Activated B cell treated with CpG ODN at 0.5 μM for 24 hours (primary cell): ENCODE measurements at places on chromosomes 12 and 14.

- no peak for DNase-seq
These were observed 34.6 kb upstream of the ADGRD1 start for GRCh38 chr12:130919086-130919485.

- no peak for DNase-seq
These were observed 46.6 kb upstream of the TPH2 start for GRCh38 chr12:71892059-71892458.

DNA sequence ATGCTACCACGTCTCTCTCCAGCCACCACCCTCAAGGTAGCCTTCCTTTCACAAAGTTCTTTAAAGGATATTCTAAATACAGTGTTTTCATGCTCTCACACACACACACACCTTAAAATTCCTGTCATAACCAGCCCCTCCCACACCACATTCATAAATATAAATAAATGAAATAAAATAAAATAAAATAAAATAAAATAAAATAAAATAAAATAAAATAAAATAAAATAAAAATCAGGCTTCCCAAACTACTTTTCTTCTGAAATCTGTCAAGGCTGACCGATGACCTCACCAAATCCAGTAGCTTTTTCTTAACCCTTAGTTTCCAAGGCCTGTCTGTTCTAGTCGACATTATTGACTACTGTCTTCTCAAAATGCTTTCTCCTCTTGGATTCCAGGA lies 378.4 kb downstream of the SEC23A start:
- no peak for DNase-seq

DNA sequence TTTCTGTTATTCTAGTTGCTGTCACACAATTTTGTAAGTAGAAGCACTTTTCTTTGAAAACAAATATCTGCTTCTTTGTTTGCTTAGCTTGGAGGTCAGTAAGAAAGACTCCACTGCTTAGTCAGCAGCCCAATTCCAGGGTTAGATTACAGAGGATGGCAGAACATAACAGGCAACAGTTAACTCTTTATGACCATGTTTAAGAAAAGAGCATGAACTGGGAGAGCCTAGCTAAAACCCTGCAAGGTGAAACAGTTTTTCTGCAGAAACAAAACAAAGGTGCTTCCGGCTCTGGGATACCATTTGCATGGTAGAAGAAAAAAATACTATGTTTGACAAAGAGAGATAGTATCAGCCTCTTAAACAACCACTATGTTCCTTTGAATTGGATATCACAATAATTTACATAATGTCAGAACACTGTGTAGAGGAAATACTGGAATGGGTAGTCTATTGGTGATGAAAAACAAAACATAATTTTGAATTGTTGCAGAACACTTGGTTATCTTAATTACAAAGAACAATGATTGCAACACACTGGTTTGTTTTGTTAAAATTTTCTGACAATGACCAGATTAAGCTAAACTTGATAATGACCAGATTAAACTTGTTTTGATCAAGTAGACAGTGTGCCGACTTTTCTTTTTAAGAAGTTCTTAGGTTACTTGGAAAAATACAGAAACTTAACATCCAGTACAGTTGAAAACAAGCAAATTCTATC lies 22.4 kb upstream of the PPM1H start:
- no peak for DNase-seq

DNA sequence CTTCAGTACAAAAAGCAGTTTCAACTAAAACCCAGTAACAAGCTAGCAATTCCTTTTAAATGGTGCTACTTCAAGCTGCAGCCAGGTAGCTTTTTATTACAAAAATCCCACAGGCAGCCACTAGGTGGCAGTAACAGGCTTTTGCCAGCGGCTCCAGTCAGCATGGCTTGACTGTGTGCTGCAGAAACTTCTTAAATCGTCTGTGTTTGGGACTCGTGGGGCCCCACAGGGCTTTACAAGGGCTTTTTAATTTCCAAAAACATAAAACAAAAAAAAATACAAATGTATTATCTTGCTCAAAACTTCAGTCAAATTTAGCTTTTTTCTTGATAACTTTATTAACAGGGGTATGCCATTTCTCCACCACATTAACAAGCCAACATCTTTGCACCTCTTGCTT lies 3.6 kb upstream of the CLEC4E start:
- DNase-seq: no peak

- no peak for DNase-seq
These were observed 209.5 kb downstream of the KCNC2 start for GRCh38 chr12:75000120-75000519.

- no peak for DNase-seq
These were observed 55.9 kb upstream of the AVPR1A start for GRCh38 chr12:63206909-63207308.

DNA sequence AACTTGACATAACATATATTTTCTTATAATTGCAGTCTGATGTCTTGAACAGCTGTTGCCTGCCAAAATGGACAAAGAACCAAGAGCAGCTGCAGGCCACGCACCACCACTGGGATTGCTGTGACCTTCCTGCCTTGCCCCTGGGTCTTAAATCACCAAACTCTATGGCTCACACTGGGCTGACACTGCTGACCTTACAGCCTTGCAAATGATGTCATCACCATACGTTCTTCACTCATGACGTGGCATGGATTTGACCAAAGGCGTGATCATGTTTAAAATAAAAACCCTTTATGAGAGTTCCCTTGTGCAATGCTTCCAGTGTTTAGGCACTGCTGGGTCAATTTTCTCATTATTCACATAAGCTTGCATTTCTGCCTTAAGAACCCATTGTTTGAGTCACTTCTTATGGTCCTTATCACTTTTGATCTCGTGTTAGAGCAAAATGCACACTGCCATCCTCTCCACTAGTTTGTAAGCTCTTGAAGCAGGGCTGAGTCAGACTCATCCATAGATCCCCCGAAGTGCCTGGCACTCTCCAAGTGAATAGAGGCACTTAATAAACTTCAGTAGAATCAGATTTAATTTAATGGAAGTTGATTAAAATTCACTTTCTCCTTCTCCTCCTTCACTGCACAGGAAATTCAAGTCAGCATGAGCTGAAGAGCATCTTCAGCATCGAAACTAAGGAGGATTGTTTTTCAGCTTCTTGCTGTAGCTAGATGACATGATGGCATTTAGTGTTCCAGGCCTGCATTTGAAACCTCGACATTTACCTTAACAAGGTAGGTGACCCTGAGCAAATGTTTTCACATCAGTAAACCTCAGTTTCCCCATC lies 132.4 kb upstream of the PZP start:
- DNase-seq: no peak

DNA sequence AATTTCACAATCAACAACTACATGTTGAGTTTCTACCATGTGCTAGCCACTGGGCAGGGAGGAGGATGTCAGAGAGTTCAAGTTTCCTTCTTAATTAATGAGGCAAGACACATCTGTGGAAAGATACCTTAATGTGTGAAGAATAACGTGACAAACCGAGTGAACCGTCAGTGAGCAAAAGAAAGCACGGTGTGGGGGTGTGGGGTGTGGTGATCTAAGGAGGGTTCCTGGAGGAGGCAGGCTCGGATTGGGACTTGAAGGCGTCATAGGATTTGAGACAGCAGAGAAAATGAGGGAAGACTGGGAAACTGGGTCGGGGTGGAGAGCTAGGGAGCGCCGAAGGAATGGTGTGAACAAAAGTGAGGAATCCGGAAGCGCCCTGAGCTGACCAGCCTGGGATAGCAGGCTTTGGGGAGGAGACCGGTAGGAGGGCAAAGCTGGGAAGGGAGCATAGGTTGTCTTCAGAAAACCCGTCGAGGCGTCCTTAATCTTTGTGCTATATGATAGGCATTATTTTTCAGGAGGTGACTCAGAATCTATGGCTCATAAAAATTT lies 22.3 kb downstream of the GALNT8 start:
- DNase-seq: no peak

DNA sequence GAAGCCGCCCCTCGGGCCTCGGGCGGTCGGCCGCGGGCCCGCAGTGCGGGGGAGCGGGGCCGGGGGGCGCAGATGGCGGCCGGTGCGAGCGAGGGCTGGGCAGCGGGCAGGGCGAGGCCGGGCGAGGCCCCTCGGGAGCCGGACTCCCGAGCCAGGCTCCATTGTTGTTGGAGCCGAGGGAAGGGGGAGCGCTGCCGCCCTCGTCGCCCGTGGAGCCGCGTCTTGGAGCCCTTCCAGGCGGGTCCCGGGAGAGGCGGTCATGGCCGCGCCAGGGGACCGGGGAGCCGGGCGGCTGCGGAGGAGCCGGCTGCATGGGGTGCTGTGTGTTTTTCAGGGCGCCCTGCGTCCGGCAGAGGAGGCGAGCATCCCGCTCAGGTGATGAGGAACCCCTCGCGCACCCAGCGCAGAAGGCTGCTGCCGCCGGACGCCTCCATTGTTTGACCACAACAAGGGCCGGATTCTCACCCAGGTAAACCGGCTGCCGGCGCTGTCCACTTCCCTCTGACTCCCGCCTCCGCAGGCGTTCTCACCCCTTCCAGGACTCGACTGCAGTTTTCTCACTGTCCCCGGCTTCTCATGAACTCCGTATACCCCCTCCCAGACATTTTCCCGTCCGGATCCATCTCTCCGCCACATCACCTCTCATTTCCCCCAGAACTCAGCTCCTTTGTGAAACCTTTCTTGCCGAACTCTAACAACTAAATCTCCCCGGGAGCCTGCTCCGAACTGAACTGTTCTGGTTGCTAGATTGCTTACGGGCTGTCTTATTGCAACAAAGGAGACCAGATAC lies 732 bp downstream of the ZNF664 start:
- DNase-seq: peak; percentile 46

GRCh38 chr14:72590577-72590976 lies 303.3 kb downstream of the DPF3 start:
- no peak for DNase-seq

- DNase-seq: no peak
These were observed 30.8 kb downstream of the RIMBP2 start for GRCh38 chr12:130685250-130685787.

- DNase-seq: peak; percentile 68
These were observed 32.3 kb upstream of the INF2 start for GRCh38 chr14:104657101-104657524.

DNA sequence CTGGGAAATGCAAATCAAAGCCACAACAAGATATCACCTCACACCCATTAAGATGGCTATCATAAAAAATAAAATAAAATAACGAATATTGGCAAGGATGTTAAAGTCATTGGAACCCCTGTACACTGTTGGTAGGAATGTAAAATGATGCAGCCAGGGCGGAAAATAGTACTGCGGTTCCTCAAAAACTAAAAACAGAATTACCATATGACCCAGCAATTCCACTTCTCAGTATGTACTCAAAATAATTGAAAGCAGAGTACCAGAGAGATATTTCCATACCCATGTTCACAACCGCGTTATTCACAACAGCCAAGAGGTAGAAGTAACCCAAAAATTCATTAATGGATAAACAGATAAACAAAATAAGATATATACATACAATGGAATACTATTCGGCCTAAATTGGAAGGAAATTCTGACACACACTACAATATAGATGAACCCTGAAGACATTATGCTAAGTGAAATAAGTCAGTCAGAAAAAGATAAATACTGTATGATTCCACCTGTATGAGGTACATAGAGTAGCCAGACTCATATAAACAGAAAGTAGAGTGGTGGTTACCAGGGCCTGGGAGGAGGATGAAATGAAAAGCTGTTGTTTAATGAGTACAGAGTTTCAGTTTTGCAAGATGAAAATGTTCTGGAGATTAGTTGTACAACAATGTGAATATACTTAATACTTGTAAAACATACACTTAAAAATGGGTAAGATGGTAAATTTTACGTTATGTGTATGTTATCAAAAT lies 84.6 kb downstream of the TXNDC16 start:
- no peak for DNase-seq

DNA sequence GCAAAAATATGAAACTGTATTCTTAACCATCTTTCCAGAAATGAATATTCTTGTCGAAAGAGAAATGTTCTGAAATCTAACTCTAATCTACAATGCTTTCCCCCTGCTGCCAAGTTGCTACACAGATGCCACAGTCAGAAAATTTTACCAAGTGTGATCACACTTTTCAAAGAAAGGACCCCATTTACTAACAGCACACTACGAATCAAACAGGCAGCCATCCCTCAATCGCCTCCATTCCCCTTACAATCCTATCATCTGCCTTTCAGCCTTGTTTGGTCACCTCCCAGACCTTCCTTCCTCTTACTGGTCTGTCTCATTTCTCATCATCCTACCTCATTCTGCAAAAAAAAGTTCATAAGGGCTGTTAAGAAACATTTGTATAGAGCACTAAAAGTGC lies 190.1 kb downstream of the MED13L start:
- no peak for DNase-seq

GRCh38 chr14:31083781-31084180 lies 57.6 kb upstream of the STRN3 start:
- DNase-seq: no peak

DNA sequence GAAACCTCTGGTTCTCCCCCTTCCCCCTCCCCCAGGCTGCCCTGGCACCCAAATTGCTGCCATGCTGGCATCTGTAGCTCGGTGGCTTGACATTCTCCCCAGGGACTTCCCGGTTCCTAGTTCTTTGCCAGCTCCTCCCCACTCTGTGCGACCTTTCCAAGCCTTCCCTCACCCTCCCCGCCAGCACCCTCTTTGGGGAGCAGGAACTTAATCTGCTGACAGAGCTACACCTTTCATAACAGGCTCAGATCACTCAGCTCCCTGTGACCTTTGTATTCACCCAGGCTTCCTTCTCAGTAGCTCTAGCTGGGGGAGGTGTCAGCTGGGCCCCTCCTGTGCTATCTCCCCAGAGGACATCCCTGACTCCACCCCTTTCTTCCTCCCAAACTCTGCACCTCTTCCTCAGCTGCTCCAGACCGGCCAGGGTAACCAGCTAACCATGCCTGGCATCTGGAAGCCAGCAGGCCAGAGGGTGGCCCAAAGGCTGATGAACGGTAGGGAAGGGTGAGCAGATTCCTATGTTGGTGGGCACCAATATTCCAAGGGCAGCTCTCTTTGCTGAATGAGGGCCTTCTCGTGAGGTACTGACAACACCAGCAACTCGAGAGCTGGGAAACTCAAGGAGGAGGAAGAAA lies 1.8 kb upstream of the COX14 start:
- DNase-seq: peak; percentile 32

DNA sequence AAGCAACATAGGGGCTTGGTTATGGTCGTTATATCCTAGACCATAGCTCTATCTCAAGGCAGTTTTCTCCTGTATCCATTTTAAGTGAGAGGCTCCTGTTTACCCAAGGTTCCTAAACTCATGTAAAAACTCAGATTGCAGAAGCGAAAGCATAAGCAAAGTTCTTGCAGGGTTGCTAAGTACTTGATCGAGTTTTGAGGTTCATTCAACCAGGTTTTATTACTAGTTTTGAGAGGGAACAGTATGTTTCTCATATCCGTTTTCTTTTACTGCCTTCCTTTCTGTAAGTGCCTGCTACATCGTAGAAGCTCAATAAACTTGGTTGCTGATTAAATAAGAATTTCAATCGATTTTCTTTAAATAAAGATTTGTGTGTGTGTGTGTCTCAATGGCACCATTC lies 5.1 kb downstream of the AKAP3 start:
- DNase-seq: no peak

GRCh38 chr12:3041558-3042164 lies 35.5 kb upstream of the TSPAN9 start:
- DNase-seq: no peak
